ENCODE measurements at places on chromosomes 4 and X.

- DNase-seq: no peak
These were observed 155.2 kb upstream of the MSX1 start for GRCh38 chr4:4704267-4704666.

DNA sequence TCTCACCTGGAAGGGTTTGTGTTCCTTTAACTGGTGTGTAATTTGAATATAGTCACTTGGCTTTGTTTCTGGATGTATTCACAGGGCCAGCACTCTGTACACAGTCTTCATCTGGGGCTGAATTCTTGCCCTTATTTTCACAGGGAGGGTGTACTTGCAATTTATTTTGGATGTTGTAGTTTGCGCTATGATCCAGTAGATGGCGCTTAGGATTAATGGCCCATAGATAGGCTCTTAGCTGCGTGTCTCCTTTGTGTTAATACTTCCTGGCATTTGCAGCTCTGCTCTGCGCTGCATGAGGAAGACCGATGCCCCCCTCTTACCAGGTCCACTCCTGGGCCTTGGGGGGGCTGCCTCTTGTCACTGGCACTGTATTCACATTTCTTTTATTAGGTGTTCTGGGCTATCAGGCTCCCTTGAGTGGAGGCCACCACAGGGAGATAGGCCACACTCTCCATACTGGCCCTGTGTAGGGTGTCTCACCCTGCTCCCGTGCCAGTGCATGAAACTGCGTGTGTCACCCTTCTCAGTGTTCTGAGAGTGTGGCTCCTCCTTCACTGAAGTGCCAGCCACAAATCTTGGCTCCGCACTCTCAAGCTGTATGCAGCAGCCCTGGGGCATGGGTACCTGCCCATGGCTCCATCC, 562.2 kb downstream of the ZIC3 start:
- peak; percentile 8 for DNase-seq

- DNase-seq: no peak
These were observed 93.4 kb upstream of the MCF2 start for GRCh38 chrX:139801397-139801813.

- no peak for DNase-seq
These were observed 94.5 kb downstream of the SRPX start for GRCh38 chrX:38126179-38126578.

DNA sequence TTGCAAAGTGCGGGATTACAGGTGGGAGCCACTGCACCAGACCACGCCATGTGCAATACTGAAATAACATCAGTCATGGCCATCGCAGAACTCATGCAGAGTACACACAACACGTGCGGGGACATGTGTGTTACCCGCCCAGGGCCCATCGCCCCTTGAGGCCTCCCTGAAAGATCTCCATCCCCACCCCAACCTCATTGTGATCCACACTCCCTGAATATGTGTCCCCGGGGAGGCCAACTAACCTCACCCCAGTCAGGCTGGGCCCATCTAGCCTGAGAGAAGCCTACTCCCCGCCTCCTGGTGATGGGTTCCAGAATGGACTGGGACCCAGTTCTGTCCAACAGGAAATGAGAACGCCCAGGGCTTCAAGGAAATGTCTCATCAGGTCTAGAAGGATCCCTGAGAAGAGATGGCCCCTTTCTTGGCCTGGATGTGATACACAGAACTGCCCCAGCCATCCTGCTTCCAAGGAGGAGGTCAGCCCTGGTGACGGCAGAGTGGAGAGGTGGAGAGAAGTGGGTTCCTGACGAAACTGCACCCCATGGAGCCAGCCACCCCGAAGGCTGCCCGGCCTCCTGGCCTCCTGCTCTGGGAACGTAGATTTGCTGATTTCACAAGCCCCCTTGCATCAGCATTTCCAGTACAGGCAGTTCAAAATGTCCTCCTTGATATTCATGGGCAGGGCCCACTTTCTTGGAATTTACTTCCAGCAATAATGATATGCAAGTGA, 22.5 kb upstream of the CLDN24 start:
- DNase-seq: no peak

DNA sequence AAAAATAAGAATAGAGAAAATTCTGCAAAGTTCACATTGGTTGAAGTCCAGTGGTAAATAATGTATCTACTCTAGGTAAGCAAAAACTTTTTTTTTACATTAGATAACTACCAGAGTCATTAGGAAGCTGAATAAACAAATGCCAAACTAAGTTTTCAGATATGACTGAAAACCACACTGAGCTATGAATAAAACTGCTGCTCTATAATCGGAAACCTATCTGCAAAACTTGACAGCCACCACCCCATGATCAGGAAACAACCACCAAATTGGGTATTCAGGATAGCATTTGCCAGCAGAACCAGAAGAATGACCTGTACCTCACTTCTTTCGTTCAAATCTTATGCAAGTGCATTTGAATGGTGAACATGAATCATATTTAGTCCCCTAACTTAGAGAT, 173.0 kb upstream of the TET2 start:
- DNase-seq: no peak

DNA sequence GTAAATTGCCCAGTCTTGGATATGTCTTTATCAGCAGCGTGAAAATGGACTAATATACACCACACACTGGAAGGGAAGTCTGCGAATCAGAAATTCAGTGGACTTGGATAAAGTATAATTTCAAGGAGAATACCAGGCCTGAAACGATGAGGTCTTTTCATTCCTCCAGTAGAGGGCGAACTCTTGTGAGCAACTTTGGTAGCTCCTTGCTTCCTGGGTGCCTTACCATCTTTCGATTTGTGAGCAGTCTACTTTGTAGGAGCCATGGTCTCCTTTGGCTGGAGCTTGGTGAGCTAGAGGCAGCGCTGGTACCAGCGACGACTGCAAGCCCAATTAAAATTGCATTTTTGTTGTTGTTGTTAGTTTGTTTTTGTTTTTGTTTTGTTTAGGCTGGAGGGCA, 791.9 kb downstream of the FAT4 start:
- no peak for DNase-seq

DNA sequence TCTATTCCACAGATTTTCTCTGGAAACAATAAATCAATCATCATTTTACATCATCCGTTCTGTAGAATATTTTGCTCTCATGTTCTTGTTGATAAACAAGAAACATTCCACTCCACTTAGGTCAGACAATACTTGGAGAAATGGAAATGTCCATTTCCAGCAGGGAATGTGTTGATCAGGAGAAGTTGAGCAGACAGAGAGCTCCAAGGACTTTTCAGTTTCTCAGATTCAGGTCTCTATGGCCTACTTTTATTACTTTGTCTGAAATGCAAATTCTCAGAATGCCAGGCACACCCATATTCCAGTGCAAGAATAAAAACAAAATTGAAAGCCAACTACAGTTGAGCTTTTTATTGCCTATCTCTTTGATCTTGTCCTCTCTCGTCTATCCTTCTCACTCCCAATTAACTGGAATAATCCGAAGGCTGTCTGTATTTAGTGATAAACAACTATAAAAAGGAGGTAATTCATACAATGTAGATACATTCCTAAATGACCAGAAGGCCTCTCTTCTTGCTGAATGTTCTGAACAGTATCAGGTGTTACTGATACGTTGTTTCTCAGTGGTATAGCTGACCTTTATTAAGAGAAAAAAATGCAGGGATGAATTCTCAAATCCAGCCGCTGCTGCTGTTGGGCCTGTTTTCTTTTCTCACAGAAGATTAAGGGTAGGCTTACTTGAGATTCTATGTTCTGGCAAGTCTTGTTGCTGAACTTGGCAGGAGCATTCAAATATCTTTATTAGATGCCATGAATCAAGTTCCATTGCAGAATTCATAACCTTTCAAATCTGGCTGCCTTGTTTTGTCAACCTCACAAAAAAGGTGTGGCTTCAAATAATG, 72.1 kb downstream of the HPGD start:
- no peak for DNase-seq

DNA sequence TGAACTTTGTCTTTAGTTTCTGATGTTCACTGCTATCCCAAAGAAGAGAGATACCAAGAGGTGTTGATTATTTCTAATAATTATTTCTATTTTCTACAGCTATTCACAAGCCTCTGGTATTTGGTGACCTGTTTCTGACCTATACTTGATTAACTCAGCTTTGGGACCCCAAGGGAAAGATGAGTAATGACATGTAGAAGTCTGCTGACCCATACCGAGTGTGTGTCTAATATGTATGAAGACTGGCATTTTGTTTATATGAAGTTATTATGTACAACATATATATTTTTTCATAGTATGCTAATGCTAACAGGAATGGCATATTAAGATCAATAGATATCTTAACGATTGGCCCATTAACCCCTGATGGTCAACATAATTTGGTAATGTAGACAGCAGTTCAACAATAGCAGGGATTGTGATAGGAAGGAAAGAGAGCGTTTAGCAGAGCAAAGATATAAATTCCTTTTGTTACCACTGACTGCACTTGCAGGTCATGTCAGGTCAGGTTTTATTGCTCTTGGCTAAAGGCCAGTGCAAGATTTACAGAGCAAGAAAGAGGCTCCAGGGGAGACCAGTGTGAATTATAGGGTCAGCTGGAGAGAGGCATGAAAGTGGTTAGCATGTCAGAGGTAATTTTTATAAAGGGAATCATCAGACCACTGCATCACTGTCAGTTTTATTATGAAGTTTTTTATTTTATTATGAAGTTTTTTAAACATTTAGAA, 94.7 kb upstream of the DIPK2B start:
- DNase-seq: no peak

DNA sequence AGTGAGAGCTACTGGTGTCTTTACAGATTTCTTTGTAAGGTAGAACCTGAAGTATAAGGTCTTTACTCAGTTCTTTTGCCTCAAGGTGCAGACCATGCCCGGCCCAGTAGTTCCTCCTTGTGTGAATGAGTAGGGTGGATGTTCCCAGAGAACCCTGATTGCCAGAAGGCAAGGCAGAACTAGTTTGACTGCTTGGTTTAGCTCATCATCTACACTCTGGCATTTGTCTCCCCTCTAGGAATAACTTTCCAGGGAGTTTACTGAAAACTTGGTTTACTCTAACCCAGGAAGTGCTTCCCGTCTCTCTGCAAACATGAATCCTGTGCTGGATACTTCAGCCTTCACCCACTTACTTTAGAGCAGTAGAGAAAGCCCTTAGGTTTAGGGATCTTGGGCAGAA, 29.1 kb downstream of the MCUB start:
- no peak for DNase-seq

DNA sequence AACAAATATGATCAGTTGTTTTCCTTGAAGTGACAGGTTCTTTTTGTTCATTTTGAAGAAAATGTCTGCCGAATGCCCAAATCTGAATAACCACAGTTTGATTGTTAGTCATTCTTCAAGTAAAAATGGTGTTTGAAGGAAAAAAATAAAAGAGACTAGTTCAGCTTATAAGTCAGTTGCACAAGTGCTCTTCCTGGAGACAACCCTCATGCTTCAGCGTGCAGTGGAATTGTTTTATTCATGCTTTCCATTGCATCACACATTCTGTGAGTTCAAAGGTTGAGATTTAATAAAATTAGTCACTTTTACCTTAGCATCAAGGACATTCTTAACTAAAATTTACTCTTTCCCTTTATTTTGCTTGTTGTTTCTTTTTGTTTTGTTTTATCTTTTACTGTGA, 404.9 kb downstream of the ZNF674 start:
- DNase-seq: no peak

GRCh38 chr4:37561803-37562207, 124.4 kb downstream of the RELL1 start:
- no peak for DNase-seq

DNA sequence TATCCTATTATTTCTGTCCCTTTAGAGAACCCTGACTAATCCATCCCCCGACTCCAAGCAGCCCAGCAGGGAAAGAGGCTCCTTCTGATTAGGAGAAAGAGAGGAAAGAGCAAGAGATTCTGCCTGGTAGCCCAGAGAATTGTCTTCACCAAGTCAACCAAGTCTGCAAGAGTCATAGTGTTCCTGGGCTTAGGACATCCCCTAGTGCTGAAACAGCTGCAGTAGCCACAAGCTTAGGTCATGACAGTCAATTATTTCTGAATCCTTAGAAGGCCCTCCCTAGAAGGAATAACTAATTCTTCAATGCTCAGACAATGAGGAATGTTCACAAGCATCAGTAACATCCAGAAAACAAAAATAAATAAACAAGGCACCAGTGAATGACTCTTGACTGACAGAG, 480.3 kb upstream of the GRIA3 start:
- DNase-seq: no peak

DNA sequence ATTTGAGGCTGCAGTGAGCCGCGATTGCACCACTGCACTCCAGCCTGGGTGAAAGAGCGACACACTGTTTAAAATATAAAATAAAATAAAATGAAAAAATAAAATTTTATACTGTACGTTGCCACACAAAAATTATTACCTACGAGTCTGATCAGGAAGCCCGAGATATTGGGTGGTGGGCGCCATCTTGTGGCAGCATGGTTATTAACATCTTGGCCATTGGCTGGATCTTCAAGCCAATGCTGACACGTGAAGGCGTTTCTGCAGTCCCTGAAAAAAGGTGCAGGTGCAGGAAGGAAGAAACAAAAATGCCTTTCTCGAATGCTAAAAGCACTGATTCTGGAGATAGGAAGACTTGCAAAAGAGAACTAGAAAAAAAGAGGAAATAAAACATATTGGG, 4.9 kb upstream of the TLR8 start:
- DNase-seq: peak; percentile 65

GRCh38 chr4:137025484-137026059, 506.7 kb downstream of the PCDH18 start:
- no peak for DNase-seq

- no peak for DNase-seq
These were observed 8.6 kb upstream of the CCDC110 start for GRCh38 chr4:185480016-185480732.

- DNase-seq: no peak
These were observed 311.4 kb downstream of the MAPK10 start for GRCh38 chr4:86048426-86048825.

DNA sequence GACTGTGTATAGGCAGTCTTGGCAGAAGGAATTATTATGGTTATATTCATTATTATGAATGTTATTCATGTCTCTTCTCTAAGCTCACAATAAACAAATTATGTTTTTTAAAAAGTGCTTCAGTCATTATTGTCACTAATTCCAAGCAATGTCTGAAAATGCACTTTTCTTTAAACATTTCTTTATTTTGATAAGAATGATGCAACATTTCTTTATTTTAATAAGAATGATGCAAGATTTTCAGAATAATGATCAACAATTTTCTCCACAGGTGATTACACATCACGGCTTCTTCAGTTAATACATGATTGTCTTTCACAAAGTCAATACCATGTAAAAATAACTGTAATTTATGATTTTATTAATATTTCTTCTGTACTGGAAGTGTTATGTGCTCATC, 22.7 kb downstream of the MAGEA4 start:
- no peak for DNase-seq

DNA sequence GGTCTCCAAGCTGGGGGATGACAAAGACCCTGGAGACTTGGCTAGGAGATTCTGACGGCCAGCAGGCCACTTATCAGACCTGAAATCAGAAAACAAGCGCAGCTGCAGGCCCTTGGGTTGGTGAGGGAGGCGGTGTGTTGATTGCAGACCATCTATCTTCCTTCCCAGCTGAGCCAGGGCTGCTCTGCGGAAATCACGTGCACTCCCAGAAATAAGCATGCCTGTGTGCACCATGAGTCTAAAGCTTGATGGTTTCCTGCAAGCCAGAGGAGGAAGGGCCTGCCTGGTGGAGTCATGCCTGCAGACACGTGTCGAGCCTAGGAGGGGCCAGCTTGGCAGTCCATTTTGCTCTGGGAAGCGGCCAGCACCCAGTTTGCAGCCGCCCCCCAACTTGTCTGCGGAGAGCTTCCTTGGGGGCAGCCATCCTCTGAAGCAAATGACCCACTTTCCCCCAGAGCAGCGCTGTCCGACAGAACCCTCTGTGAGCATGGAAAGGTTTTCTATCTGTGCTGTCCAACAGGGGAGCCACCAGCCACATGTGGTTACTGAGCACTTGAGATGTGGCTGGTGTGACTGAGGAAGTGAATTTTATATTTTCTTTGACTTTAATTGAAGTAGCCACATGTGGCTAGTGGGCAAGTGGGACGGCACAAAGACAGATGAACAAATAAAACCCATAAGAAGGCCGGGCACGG, 175.7 kb upstream of the BCOR start:
- DNase-seq: no peak

Data from CD4-positive, alpha-beta T cell treated with Interferon alpha-2 for 1 hour (primary cell).